ENCODE measurements at places on chromosomes 5 and 9.

- no peaks in the 10 kb centered on the region for H3K36me3 ChIP-seq
- no peak overlapping the region for H3K4me3 ChIP-seq
- no peak for DNase-seq
- no peaks in the 10 kb centered on the region for H3K4me1 ChIP-seq
- no peaks in the 10 kb centered on the region for H3K27me3 ChIP-seq
These were observed 26.3 kb downstream of the SEMA5A start for GRCh38 chr5:9519537-9519936.

GRCh38 chr9:108779551-108780325 lies 76.0 kb downstream of the ACTL7B start:
- no peak overlapping the region for H3K27ac ChIP-seq
- no peak for DNase-seq
- no peak overlapping the region for H3K4me3 ChIP-seq
- no peaks in the 10 kb centered on the region for H3K4me1 ChIP-seq

- no peak overlapping the region for H3K4me3 ChIP-seq
- no peaks in the 10 kb centered on the region for H3K4me1 ChIP-seq
- DNase-seq, result no peak
- no peak overlapping the region for H3K27ac ChIP-seq
- H3K36me3 ChIP-seq, result no peaks in the 10 kb centered on the region
- no peaks in the 10 kb centered on the region for H3K27me3 ChIP-seq
These were observed 369.9 kb upstream of the FAM174A start for GRCh38 chr5:100165309-100165708.

DNA sequence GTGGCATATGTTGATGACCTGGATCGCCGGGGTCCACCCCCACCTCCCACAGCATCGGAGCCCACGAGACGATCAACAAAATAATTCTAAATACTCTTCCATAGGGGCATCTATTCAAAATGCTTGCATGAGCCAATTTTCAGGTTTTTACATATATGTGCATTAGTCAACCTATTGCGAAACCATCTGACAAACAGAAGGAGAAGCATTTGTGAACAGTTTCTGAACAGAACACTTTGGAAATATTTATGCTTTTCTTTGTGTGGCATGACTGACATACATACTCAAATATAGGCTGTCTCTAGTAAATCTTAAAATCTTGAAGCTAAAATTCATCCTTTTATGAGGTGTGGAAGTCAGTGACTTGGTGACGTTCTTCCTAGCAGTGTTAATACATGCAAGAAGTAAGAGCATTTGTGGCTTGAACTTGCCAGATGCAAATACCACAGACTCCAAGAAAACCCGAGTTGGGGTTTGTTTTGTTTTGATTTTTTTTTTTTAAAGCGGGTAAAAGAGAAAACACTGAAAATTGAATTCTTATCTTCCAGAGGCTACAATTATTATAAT lies 5.3 kb downstream of the GPR151 start:
- H3K36me3 ChIP-seq, result peaks cover 48% of the 10 kb centered on the region
- H3K27ac ChIP-seq, result no peak overlapping the region
- no peaks in the 10 kb centered on the region for H3K27me3 ChIP-seq
- H3K4me1 ChIP-seq, result no peaks in the 10 kb centered on the region

GRCh38 chr9:8095672-8096086 lies 296.1 kb upstream of the DMAC1 start:
- no peak for DNase-seq
- H3K27ac ChIP-seq, result no peak overlapping the region
- H3K4me3 ChIP-seq, result no peak overlapping the region

GRCh38 chr9:70602321-70603019 lies 188.0 kb upstream of the KLF9 start:
- H3K27ac ChIP-seq, result no peak overlapping the region
- H3K4me1 ChIP-seq, result no peaks in the 10 kb centered on the region
- H3K4me3 ChIP-seq, result no peak overlapping the region
- H3K36me3 ChIP-seq, result no peaks in the 10 kb centered on the region

GRCh38 chr5:67089200-67089725 lies 107.3 kb downstream of the CD180 start:
- H3K27ac ChIP-seq, result no peak overlapping the region
- no peaks in the 10 kb centered on the region for H3K36me3 ChIP-seq
- H3K4me1 ChIP-seq, result no peaks in the 10 kb centered on the region
- no peak for DNase-seq
- H3K4me3 ChIP-seq, result no peak overlapping the region
- H3K27me3 ChIP-seq, result no peaks in the 10 kb centered on the region

DNA sequence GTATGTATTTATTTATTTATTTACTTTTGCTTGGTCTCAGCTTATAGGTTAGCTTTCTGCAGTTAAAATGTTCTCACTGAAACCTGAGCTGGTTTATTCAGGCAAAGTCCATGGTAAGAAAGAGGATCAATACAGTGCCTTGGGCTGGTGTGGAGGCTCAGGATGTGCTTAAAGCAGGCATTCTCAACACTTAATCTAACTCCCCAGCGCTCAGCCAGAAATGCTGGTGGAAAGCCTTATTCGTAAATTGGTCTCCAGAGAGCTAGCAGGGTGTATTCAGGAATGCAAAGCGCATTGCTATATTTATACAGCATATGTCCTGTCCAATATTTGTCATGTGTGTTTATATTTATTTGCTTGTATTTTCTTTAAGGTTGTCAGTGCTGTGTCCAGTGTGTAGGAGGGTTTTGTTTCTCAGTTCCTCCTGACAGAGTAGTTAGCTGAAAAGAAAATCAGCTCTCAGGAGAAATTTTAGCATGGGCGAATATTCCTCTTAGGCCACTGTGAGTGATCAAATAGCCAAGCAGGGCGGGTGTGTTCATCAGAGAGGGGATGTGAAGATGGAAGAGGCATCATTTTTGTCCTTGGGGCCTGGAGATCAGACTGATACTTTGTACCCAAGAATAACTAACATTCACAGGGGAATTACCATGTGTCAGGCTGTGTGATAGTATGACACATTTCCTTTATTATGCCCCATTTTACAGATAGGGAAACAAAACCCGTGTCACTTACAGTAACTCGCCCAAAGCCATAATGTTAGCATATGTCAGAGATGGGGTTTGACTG lies 65.8 kb downstream of the DOCK2 start:
- no peaks in the 10 kb centered on the region for H3K4me1 ChIP-seq
- DNase-seq, result no peak
- H3K4me3 ChIP-seq, result no peak overlapping the region
- H3K27me3 ChIP-seq, result no peaks in the 10 kb centered on the region
- no peak overlapping the region for H3K27ac ChIP-seq

DNA sequence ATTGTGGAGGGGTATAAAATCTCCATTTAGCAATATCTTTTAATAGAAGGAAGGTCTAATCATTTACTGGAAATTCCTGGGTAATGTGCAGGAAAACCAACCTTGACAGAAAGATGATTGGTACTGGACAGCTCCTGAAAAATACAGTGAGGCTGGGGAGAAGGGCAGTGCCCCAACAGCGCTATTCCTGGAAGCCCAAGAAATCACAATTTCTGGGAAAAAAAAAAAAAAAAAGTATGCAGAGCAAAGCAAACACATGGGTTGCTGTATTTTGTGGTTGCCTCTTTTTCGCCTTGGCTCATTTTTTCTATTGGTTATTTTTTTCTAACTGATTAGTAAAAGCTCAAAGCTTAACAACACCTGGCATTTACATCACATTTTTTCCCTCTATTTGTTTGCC lies 249.7 kb downstream of the ENC1 start:
- H3K27me3 ChIP-seq, result no peaks in the 10 kb centered on the region
- no peak overlapping the region for H3K27ac ChIP-seq
- H3K4me1 ChIP-seq, result no peaks in the 10 kb centered on the region
- no peak overlapping the region for H3K4me3 ChIP-seq

GRCh38 chr5:128264564-128265360 lies 181.2 kb downstream of the SLC12A2 start:
- no peak overlapping the region for H3K4me3 ChIP-seq
- H3K27ac ChIP-seq, result no peak overlapping the region
- H3K36me3 ChIP-seq, result no peaks in the 10 kb centered on the region

DNA sequence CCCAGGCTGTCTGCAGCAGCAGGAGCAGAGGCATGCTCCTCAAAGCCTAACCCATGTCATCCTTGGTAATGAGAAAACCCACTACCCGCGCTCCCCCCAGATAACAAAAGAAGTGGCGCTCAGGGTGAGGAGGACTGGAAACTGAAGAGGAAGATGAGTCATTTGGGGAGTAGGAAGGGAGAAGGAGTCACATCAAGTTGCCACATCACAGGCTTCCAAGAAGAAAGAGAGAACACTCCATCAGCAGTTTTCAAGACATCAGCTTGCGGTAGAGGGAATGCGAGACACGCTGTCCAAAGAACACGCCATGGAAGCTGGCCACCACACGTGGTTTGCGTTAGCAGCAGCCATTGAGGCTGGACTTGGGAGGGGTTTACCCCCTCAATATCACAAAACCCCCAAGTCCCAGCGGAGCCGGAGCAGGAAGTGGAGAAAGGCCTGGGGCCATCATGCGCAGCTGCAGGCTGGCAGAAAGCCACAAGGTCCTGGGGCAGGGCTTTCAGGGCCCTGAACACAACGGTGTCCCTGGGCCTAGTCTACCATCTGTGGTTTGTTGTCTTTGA lies 41.5 kb downstream of the SH3PXD2B start:
- H3K36me3 ChIP-seq, result no peaks in the 10 kb centered on the region
- no peaks in the 10 kb centered on the region for H3K4me1 ChIP-seq
- H3K27ac ChIP-seq, result no peak overlapping the region
- H3K27me3 ChIP-seq, result no peaks in the 10 kb centered on the region
- H3K4me3 ChIP-seq, result no peak overlapping the region
- no peak for DNase-seq

DNA sequence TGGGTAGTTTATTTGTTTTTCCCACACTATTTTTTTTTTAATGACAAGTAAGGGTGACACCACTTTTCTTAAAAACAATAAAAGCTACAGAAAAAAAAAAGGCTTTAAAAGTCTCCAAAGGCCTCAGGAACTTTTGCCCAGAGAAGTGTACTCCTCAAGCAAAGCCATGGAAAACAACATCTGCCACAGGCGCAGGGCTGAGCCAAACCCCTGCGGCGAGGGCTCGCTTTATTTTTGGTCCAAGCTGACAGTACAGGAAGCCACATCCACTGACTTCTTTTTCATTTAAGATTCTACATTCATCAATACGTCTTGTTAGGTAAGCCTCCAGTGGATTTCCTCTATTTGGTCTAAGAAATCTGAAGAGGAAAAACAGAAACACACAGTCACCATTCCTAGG lies 51.9 kb upstream of the IFNK start:
- DNase-seq, result no peak

- no peaks in the 10 kb centered on the region for H3K36me3 ChIP-seq
These were observed 8.9 kb downstream of the TSSK1B start for GRCh38 chr5:113425909-113426308.

DNA sequence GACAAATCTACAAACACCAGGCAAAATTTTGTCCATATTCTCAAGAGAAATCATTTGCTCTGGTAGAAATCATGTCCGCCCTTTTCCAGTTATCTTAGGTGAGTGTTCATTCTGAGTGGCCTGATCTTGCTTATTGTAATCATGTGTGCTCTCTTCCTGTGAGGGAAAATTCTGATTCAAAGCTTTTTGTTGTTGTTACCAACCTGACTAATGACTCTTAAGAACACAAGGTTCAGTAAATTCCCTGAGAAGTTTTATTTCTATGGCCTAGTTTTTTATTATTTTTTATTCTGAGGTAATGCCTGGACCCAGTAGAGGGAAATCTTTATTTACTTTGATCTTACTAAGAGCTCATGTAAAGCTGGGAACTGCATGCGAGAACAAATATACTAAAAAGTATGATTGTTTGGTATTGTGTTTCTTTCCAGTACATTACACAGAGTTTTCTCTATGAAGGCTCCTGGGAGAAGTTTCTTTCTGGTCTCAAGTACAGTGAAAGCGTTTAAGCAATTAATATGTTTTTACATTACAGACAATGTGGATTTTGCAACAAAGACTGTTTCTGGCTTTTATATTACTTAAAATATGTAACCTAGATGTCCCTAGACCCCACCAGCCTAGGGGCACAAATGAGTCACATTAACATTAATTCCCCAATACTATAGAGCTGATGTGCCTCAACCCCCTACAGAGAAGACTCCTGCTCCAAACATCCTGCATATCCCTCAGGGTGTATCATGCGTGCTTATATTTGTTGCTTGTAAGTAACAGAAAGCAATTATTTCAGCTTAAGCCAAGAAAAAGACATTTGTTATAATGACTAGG lies 138.1 kb downstream of the TMEM167A start:
- H3K36me3 ChIP-seq, result no peaks in the 10 kb centered on the region
- H3K4me1 ChIP-seq, result no peaks in the 10 kb centered on the region
- no peak overlapping the region for H3K27ac ChIP-seq

- H3K4me3 ChIP-seq, result no peak overlapping the region
- no peaks in the 10 kb centered on the region for H3K4me1 ChIP-seq
- H3K27ac ChIP-seq, result no peak overlapping the region
- DNase-seq, result no peak
- H3K36me3 ChIP-seq, result no peaks in the 10 kb centered on the region
These were observed 1278.7 kb upstream of the DMAC1 start for GRCh38 chr9:9078301-9078700.

DNA sequence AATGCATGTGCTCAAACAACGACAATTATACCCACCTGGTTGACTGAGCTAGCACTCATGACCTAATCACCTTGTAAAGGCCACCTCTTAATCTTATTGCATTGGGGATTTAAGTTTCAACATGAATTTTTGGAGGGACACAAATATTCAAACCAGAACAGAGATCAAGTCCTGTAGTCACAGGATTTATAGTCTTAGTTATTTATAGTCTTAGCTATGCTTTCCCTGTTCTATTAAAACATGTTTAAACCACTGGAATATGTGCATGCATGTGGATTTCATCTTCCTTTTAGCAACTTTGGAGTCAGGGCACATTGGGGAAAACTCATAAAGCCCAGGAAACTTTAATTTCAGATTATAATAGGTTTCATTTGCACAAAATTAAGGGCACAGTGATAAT lies 26.7 kb downstream of the ANKDD1B start:
- H3K4me1 ChIP-seq, result no peaks in the 10 kb centered on the region
- H3K4me3 ChIP-seq, result no peak overlapping the region
- H3K27ac ChIP-seq, result no peak overlapping the region
- no peaks in the 10 kb centered on the region for H3K27me3 ChIP-seq
- no peak for DNase-seq

Measured in effector memory CD4-positive, alpha-beta T cell (primary cell).